ENCODE measurements at places on chromosomes 13 and 19.

DNA sequence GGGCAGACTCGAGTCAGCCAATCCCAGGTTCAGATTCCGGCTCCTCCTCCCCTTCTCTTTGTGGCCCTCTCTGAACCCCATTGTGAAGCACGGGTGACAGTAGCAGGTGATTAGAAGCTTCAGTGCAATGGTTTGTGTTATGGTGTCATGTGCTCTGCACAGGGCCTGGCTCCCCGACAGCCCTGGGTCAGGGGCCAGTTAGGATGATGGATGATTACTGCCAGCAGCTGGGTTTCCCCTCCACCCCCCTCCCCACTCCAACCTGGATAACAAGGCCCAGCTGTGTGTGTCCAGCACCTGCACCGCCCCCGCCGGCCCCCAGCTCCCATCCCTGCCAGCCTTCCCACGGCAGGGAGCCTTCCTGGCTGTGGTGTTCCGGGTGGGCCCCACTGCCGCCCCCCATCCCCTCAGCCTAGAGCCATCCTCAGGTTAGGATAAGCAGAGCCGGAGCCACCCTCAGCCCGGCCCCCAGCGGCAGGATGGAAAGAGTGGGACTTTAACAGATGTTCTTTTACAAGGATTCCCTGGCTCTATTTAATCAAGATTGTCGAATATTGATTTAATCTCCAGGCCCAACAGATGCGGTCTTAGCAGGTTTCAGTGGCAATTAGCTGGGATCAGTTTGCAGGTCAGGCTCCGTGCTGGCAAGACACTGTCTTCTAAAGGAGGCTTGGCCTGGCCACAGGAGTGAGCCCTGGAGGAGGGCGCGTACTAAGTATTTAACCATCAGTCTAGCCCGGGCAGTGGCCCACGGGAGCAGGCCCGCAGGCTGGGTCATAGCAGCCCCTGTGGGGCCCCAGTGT is 156.2 kb downstream of the SIPA1L3 start:
- DNase-seq = no peak

- no peak for DNase-seq
These were observed 201.1 kb downstream of the NBEA start for GRCh38 chr13:35143123-35143522.

DNA sequence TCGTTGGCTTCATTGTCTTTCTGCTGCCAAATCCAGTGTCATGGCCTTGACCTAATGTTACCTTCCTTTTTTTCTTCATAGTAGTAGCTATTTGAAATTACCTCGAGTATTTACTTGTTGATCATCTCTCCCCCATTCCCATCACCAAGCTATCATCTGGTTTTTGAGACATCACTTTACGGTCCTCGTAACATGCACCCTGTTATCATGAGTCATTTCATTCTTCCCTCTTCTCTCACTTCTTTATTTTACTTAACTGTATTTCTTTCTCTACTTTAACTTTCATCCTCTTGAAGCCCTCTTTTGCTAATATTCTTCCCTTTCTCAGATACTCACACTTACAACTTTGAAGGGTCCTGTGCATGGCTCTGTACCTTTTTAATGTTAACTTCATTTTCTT is 31.8 kb downstream of the TPP2 start:
- no peak for DNase-seq

DNA sequence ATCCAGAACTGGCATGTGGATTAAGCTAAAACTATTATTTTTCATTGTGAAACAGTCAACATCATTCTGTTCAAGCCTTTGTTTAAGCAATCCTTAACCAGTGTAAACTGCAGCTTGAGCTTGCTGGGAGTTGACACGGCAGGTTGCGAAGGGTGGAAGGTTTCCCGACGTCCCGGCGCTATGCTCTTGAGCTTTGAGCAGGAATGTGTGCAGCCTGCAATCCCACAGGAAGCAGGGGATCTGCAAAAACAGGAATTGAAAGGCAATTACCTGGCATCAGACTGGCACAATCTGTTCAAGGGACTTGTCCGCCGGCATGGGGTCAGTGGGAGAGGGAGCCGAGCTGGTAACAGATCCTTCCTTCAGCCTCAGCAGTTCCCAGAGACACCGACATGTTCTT is 586.7 kb upstream of the SGCG start:
- DNase-seq = no peak

- DNase-seq = no peak
These were observed 214.0 kb upstream of the SOX1 start for GRCh38 chr13:111852725-111853518.

- DNase-seq = no peak
These were observed 54.0 kb upstream of the ATP12A start for GRCh38 chr13:24625870-24626849.

GRCh38 chr13:107461751-107462150 is 753.6 kb downstream of the LIG4 start:
- DNase-seq = no peak

DNA sequence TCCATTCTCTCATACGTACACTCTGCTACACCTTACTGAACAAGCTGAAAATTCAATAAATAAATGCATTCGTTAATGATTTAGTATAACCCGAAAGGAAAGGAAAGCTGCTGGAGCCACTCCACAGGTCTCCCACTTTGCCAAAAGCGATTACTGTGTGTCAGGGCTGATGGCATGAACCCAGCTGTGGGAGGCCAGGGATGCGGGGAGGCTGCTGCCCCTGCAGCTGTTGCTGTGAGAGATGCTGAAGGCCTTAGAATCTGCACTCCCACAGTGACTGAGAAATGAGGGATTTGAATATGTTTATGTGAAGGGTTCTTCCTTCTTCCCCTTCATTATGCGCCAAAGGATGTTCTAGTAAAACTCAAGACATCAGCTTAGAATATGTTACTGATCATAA is 58.7 kb upstream of the NBEA start:
- DNase-seq = no peak

GRCh38 chr13:44464471-44464870 is 90.8 kb downstream of the SERP2 start:
- DNase-seq = no peak

DNA sequence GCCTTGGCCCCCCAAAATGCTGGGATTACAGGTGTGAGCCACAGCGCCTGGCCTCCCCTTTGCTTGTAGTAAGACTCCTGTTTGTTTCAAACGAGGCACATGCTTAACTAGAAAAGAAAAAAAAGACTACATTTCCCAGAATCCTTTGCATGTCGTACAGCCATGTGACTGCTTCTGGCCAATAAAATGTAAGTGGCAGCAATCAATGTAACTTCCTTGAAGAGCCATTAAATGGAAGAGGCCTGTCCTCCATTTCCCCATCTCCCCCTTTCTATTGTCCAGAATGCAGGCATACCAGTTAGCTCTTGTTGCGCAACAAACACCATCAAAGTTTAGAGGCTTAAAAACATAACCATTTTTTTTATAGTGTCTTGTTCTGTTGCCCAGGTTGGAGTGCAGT is 10.4 kb upstream of the GPR32 start:
- no peak for DNase-seq

GRCh38 chr13:36528105-36528504 is 95.8 kb downstream of the CCNA1 start:
- no peak for DNase-seq

GRCh38 chr13:45179428-45179827 is 21.4 kb downstream of the KCTD4 start:
- no peak for DNase-seq

DNA sequence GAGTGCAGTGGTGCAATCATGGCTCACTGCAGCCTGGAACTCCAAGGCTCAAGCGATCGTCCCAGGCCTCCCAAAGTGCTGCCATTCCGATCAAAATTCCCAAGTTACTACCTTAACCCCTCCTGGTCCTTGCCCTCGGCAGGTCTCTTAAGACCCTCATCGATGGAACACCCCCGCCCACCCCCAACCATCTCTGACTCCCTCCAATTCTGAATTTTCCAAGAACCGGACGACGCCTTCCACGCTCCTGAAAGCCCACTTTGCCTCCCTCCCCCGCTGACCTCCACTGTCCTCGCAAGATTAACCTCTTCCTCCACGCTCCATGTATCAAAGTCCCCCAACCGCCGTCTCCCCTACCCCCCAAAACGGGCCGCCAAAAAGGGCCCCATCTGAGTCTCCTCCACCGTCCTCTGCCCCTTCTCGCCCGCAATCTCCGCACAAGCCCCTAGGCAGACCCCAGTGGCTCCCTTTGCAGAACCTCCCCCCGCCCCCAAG is 539 bp downstream of the DAPK3 start:
- no peak for DNase-seq

GRCh38 chr19:27929399-27929798 is 1283.6 kb downstream of the UQCRFS1 start:
- no peak for DNase-seq

DNA sequence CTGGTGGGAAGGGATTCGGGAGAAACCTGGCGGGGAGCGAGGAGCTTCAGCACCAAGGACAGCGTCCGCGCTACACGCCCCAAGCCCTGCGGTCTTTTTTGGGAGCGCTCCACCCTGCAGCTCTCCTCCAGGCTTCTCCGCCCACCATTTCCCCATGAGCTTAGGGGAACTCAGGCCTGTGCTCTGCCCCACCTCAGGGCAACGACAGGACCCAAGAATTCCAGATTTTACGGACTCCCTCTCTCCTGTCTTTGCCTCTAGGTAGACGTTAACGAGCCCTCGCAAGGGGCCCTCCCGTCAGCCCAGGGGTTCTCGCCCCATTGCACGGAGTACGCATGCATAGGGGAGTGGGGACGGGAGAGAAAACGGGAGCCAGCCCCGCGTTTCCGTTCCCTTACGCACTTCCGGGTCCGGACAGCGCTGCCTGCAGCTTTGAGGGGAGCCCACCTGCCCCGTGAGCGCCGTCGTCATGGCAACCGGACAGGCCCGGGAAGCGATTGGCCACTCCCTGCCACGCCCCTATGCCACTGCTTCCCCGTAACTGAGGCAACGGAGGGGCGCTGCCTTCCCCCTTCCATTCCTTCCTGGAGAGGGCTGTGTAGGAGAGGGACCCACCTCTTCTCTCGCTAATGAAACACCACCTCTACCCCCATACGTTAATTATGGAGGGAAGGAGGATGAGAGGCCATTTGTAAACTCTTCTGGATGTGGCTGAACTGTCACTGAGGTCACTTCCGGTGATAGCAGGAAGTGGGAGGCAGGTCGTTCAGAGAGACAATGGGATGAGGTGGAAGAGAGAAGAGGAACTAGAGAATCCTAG is 20.8 kb downstream of the NOVA2 start:
- DNase-seq = peak; percentile 75

DNA sequence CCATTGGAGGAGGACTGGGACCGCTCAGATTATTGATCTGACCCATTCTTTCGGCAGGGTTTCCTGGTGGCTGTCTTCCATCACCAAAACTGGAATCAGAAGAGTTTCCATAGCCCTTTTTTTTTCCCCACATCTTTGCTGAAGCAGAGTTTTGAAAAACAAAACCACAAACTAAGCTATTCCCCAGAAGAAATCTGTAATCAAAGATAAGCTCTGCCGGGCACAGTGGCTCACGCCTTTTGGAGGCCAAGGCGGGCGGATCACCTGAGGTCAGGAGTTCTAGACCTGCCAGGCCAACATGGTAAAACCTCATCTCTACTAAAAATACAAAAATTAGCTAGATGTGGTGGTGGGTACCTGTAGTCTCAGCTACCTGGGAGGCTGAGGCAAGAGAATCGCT is 4.2 kb upstream of the ICAM1 start:
- no peak for DNase-seq

- DNase-seq = no peak
These were observed 1.1 kb downstream of the COMP start for GRCh38 chr19:18789883-18790565.

DNA sequence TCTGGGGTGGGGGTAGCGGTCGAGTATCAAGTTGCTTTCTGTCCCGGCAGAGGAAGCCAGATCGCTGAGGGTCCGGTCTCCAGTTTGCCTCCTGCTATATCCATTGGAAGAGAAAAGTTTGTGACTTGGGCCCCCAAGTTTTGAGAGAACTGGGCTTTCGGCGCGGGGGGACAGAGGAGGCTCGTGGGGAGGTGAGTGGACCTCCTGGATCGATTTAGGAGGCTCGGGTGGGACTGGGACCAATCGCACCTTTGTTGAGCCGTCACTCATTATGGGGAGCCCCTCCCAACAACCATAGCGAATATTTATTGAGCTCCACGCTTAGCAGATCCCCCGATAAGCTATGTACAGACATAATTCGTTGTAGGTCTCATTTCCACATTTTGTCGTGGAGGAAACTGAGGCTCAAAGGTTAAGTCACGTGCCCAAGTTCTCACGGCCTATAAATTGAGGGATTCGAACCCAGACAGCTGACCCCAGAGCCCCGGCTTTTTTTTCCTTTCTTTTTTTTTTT is 909 bp downstream of the RFXANK start:
- no peak for DNase-seq

DNA sequence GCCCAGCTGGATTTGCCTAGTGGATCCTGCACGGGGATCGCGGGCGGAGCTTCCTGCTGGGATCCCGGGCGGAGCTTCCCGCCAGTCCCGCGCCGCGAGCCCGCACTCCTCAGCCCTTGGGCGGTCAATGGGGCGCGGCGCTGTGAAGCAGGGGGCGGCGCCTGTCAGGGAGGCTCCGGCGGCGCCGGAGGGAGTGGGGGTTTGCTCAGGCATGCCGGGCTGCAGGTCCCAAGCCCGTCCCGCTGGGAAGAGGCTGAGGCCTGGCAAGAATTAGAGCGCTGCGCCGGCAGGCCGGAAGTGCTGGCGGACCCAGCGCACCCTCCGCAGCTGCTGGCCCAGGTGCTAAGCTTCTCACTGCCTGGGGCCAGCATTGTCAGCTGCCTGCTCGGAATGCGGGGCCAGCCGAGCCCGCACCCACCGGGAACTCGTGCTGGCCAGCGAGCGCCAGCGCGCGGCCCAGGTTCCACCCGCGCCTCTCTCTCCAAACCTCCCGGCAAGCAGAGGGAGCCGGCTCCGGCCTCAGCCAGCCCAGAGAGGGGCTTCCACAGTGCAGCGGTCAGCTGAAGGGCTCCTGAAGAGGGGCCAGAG is 119.6 kb downstream of the PRR20E start:
- DNase-seq = no peak

DNA sequence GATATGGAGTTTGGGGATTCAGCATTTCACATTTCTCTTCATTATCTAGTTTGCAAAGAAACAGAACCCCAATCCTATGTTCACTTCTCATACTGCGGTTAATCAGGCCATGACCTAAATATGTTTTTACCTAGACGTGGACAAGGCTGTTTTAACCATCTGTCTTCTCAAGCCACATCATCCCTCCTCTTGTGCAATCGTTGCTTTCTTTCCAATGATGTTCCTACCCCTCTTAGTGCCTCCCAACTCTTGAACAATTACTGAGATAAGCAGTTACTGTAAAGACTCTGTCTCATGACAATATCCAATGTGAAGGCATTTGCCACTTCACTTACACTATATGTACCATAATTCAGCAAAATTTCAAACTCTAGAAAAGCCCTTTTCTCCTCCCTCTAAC is 406.2 kb downstream of the LIG4 start:
- no peak for DNase-seq

DNA sequence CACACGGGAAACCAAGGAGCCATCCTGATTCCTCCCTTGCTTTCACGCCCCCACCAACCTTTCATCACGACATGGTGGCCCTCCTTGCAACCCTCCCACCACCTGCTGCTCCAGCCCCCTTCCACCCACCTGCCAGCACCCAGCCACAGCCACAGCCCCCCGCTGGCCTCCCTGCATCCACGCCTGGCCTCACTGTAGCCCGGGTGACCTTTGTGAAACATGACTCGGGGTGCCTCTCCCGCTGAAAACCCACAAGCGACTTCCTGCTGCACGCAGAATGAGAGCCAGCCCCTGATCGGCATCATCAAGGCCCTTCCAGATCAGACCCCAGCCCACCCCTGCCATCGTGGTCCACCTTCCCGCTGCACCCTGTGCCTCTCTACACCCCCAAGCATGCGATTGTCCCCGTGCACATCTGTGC is 14.9 kb downstream of the POP4 start:
- DNase-seq = no peak

GRCh38 chr19:45421947-45422498 is 1.7 kb downstream of the ERCC1 start:
- no peak for DNase-seq

Data from iPS DF 19.7 (cell line).